ENCODE measurements at places on chromosomes 2 and 18.

DNA sequence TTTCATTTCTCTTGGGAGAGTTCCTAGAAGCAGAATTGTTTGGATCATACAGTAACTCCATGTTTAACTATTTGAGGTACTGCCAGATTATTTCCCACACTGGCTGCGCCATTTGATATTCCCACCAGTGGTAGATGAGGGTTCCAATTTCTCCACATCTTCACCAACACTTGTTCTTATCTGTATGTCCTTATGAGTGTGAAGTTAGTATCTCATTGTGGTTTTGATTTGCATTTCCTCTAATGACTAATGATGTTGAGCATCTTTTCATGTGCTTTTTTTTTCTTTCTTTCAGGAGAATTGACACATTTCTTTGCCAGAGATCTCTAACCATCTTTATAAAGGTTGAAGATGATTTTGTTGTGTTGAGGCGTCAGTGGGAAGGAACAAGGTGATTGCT lies 4.1 kb upstream of the MGAT5 start:
- no peak for DNase-seq

GRCh38 chr2:71802556-71802955 lies 345.1 kb downstream of the CYP26B1 start:
- DNase-seq = no peak

DNA sequence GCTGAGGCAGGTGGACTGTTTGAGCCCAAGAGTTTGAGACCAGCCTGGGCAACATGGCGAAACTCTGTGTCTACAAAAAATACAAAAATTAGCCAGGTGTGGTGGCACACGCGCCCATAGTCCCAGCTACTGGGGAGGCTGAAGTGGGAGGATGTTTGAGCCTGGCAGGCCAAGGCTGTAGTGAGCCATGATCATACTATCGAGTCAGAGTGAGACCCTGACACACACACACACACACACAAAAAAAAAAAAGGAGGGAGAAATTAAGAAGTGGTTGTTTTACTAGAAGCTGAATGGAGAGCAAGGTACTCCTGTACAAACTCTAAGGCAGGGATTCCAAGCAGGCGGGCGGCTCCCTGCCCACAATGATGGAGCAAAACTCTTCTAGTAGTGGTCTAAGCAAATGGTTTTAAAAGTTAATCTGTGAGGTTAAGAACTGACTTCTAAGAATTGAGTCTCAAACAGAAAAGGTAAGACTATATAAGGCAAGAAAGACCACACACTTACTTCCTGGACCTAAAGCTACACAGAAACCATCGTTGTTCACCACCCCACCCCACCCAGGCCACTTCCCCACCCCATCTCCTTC lies 2.6 kb downstream of the ANKRD44 start:
- DNase-seq = no peak

DNA sequence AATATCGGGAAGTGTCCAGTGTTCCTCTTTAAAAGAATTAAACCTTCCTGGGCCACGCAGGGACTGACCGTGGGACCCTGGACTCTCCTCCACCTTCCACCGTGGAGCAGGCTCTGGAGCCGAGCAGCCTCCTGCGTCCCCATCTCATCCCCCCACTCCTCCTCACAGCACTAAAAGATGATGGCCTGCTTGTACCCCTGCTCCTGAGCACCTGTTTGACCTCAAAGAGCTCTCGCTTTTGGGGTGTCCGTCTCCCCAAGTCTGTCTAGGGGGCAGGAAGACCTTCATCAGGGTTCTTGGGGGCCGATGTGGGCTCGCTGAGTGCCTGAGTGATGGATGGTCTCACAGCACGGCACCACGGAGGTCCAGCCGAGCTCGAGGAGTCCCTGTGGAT lies 1.2 kb upstream of the SDC1 start:
- no peak for DNase-seq

DNA sequence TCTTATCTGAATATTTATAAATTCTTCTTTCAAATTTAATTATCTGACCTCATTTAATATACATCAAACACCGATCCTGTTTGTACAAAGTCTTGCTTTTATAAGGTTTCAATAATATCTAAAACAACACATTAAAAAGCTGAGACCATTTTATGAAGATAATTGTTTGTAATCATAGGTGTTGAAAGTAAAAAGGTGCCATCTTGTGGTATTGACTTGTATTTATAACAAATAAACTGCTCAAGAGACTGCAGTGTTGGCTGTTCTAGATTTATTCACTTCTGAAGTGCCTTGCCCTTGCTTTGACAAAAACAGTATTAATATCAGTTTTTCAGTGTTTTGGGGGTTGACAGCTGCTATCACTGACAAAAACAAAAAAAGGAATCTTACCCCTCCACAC lies 286.8 kb upstream of the HNMT start:
- peak; percentile 9 for DNase-seq

- no peak for DNase-seq
Observed at GRCh38 chr2:56860991-56861390, 677.2 kb downstream of the CCDC85A start.

- peak; percentile 27 for DNase-seq
Observed at GRCh38 chr2:86087936-86088850, 17.5 kb downstream of the POLR1A start.

GRCh38 chr18:65620076-65620696 lies 130.6 kb upstream of the CDH7 start:
- DNase-seq = no peak

All from GM03348 (cell line).